Ovary (tissue), 10 donors: ENCODE measurements at places on chromosomes 2 and 18.

GRCh38 chr18:25464227-25464626, 112.3 kb upstream of the ZNF521 start:
- H3K27me3 ChIP-seq = no peaks in the 10 kb centered on the region
- no peaks in the 10 kb centered on the region for H3K4me1 ChIP-seq
- no peak overlapping the region for H3K4me3 ChIP-seq
- DNase-seq = no peak
- H3K36me3 ChIP-seq = no peaks in the 10 kb centered on the region

DNA sequence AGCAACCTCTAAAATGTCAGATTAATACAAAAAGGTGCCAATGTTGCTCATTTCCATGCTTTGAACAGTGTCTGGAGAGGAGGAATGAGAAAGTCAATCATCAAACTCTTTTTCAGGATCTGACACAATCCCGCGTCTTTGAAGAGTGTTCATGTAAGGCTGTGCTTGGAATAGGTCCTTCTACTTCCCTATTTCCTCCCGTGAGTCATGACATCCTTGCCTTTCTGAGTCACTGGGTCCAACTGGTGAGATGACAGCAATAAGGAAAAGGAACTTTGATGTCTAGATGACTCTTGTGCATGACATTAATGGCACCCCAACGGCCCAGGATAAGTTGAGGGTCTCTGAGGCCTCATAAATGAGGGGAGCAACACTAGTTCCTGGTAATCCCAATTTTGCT, 109.0 kb upstream of the CELF4 start:
- no peaks in the 10 kb centered on the region for H3K4me1 ChIP-seq
- no peak overlapping the region for H3K27ac ChIP-seq
- no peaks in the 10 kb centered on the region for H3K27me3 ChIP-seq
- H3K4me3 ChIP-seq = no peak overlapping the region
- DNase-seq = no peak
- H3K36me3 ChIP-seq = no peaks in the 10 kb centered on the region

- no peaks in the 10 kb centered on the region for H3K36me3 ChIP-seq
- no peak overlapping the region for H3K27ac ChIP-seq
- H3K4me1 ChIP-seq = peaks cover 2% of the 10 kb centered on the region
Measured at GRCh38 chr2:145597809-145598208, 1077.9 kb upstream of the ZEB2 start.

- no peaks in the 10 kb centered on the region for H3K27me3 ChIP-seq
- no peak overlapping the region for H3K4me3 ChIP-seq
- no peak overlapping the region for H3K27ac ChIP-seq
- H3K36me3 ChIP-seq = no peaks in the 10 kb centered on the region
- no peaks in the 10 kb centered on the region for H3K4me1 ChIP-seq
- DNase-seq = no peak
Measured at GRCh38 chr2:215358891-215359575, 47.2 kb downstream of the ATIC start.

- no peak overlapping the region for H3K4me3 ChIP-seq
- H3K27me3 ChIP-seq = no peaks in the 10 kb centered on the region
- H3K36me3 ChIP-seq = no peaks in the 10 kb centered on the region
- no peak overlapping the region for H3K27ac ChIP-seq
- no peak for DNase-seq
Measured at GRCh38 chr2:218030409-218031195, 27.8 kb upstream of the TNS1 start.

- no peaks in the 10 kb centered on the region for H3K4me1 ChIP-seq
- H3K36me3 ChIP-seq = no peaks in the 10 kb centered on the region
- no peak for DNase-seq
- no peaks in the 10 kb centered on the region for H3K27me3 ChIP-seq
- no peak overlapping the region for H3K27ac ChIP-seq
Measured at GRCh38 chr2:186979439-186980116, 130.6 kb upstream of the ZSWIM2 start.

- no peak overlapping the region for H3K27ac ChIP-seq
- H3K36me3 ChIP-seq = no peaks in the 10 kb centered on the region
- DNase-seq = no peak
- no peak overlapping the region for H3K4me3 ChIP-seq
- no peaks in the 10 kb centered on the region for H3K27me3 ChIP-seq
Measured at GRCh38 chr2:79487399-79487798, 25.5 kb upstream of the CTNNA2 start.

- H3K27ac ChIP-seq = no peak overlapping the region
- DNase-seq = no peak
- H3K4me3 ChIP-seq = no peak overlapping the region
- H3K36me3 ChIP-seq = no peaks in the 10 kb centered on the region
Measured at GRCh38 chr2:37037771-37038170, 46.4 kb downstream of the HEATR5B start.

DNA sequence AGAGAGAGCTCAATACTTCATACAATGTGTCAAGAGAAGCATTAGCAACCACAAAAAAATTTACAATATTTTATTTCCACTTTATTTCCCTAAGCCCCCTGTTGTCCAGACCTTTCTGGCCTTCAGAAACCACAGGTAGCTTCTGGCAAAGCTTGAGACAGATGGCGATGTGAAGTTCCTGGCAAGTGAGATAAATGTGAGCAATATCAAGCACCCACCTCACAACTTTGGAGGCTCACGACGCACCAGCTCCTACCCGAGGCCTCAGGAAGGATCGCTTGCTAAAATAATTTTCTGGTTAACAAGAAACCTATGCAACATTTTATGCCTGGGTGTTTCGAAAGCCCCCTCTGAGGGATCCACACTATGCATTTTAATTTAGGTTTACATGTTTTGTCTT, 158.1 kb upstream of the CHAC2 start:
- no peaks in the 10 kb centered on the region for H3K36me3 ChIP-seq
- no peaks in the 10 kb centered on the region for H3K4me1 ChIP-seq
- no peaks in the 10 kb centered on the region for H3K27me3 ChIP-seq
- no peak overlapping the region for H3K4me3 ChIP-seq
- no peak for DNase-seq
- no peak overlapping the region for H3K27ac ChIP-seq

DNA sequence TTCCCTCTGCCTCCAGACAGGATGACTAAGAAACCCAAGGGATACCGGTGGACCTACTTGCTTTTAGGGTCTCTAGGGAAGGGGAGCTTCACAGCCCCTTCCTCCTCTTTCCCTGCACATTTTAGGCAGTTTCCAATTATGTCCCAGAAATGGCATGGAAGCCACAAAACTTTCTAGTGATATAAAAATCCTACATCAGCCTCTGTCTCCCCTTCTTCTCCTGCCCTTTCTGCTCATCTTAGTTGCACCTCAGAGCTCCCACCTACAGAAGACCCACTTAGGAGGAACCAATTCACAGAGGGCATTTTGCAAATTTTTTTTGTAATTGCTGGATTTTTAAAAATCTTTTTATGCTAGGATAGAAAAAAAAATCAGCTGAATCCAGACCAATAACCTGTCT, 263.1 kb downstream of the TNS1 start:
- no peak for DNase-seq
- H3K4me3 ChIP-seq = no peak overlapping the region
- no peak overlapping the region for H3K27ac ChIP-seq
- no peaks in the 10 kb centered on the region for H3K4me1 ChIP-seq
- no peaks in the 10 kb centered on the region for H3K27me3 ChIP-seq
- H3K36me3 ChIP-seq = no peaks in the 10 kb centered on the region
